ENCODE measurements at places on chromosomes 3 and 15.
A peak's percentile ranks its signal among the peaks of the same experiment; 100 is the strongest.

DNA sequence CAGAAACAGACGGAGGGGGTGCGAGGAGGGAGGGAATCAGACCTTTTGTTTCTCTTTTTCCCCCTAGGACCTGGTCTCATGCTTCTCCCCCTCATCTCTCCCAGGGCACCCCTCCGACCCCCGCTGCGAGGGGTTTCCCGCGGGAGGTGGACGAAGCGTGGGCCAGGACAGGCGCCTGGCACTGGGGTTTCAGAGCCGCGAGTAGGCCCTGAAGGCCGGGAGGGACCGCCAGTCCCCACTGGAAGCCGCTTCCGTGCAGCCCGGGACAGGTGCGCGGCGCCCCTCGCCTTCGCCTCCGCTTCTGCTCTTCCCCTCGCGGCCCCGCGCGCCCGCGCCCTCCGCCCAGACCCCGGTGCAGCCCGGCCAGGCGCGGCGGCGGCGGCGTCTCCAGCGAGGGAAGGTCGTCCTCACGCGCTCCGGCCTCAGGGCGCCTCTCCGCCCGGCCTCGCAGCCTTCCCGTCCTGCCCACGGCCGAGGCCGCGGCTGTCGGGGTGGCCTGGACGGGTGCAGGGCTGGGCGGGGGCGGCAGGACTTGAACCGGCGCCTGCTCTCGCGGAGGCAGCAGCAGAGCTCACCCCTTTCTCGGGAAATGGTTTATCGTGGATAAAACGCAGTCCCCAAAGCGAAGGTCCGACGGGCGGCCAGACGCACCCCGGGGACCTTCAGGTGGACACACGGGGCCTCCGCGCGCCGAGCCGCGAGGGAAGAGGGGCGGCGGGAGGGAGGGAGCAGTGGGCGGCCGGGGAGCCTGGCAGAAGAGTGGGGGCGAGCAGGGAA is 31.5 kb upstream of the ADAMTS17 start:
- peak; percentile 18 for DNase-seq

GRCh38 chr3:107236655-107237337 is 140.4 kb upstream of the CCDC54 start:
- no peak for DNase-seq

GRCh38 chr3:66080167-66080566 is 41.4 kb upstream of the MAGI1 start:
- no peak for DNase-seq

- DNase-seq = no peak
Observed at GRCh38 chr3:17110660-17111396, 226.1 kb downstream of the PLCL2 start.

DNA sequence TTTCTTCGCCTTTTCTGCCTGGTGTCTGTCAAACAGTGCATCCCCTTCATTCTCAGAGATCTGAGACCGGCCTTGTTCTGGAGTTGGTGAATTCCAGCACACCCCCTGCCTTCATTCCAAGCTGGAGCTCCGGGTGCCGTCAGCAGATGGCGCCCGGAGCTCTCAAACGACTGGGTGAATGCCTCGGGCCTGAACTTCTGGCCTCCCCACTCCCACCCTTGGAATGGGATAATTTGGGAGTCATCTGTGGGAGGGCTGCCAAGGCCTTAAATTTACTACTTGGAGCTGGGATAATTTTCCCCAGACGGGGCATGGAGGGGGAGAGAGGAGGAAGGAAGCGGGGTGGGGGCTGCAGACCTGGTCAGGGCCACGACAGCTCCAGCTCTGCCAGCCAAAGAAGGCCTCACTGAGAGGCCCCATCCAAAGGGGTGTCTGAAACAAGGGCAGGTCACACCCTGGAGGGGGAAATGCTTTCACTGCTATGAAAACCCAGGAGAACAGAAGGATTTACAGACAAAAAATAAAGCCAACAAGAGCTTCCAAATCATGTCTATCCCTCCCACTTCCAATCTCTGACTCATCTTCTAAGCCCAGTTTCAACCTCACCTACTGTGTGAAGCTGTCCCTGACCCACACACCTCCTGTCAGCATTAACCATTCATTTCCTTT is 187.9 kb downstream of the OPA1 start:
- DNase-seq = peak; percentile 75

DNA sequence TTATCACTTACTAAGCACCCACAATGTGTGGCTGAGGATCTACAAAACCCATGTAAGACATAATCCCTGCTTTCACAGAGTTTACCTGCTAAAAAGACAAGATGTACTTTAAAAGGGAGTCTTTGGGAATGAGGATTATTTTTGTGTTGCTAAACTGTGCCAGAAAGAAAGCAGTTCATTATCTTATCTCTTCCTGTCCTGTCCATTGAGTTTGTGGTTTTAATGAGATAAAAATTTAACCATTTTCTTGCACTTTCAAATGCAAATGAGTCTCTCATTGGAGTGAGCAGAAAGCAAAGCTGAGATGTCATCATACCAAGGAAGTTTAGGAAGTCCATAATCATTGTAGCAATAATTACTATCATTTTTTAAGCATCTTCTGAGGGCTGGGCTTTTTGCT is 231.2 kb upstream of the ADAMTS9 start:
- DNase-seq = no peak

- DNase-seq = no peak
Observed at GRCh38 chr3:27486336-27486735, 2.2 kb upstream of the SLC4A7 start.

GRCh38 chr3:2523281-2523836 is 424.7 kb downstream of the CNTN4 start:
- no peak for DNase-seq

DNA sequence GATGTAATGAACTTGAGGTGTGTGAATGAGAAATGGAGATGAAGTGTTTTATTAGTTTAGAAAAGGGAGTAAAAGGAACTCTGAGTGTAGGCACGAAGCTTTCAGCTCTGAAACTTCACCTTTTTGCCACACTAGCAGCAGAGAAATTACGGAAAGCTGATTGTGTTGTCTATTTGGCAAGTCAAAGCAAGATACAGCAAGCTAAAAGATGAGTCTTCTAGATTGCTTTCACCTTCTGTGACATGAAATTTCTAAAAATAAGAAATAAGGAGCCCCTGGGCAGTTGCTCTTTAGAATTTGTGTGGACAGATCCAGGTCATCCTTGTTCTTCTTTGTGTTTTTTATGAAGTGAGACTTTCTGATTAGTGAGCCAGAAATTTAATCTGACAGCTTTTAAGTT is 143.4 kb downstream of the FNDC3B start:
- DNase-seq = no peak

DNA sequence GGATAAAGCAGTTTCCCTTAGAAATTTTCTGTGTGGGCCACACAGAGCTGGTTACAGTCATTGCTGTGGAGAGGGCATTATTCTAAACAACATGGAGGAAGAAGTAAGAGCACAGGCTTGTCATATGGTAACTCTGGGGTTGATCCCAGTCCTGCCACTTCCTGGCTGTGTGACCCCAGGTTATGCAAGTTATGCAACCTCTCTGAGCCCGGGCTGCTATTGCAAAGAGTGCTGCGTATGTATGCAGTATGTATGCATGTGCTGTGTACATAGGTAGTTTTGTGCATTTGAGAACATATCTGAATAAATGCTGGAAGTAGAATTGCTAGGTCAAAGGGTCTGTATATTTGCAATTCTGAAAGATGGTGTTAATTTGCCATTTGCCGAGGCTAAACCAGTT is 9.2 kb downstream of the SPSB4 start:
- no peak for DNase-seq

DNA sequence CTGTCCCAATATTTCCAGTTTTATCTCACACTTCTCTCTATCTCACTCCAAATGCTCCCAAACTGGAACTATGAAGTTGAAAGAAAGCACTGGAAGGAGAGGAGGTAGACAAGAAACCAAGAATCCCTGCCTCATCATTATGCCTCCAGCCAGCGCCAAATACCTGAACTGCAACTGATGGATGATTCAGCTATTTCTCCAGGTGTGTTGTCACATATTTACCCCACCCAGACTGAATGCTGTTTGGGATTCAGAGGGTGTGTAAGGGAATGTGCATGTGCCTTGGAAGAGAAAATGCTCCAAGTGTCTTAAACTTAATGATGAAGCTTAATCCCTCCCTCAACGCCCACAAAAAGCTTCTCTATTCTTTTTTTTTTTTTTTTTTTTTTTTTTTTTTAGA is 269.5 kb upstream of the ATP11B start:
- DNase-seq = no peak

DNA sequence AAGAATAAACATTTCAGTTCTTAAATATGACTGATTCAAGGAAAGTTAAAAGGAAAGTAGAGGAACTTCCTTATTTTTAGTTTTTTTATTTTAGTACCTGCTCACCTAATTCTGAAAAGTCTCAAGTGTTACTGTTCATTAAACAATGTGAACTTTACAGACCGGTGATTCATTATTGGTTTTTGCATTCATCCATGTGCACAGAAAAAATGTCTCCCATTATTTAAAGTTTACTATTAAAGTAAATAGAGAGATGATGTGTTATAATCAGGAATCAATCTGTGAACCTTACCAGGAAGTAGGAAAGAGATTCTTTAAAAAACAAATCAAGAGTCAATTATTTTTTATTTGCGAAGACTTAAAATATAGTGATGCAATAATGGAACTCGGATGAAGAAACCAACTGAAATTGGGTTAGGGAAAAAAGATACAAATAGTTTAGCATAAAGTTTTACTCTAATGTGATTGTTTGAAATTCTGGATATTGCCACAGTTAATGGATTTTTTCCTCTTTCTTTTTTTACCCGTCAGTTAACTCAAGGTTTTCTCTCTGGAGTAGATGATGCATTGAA is 119.4 kb upstream of the SAMMSON start:
- DNase-seq = no peak

GRCh38 chr3:106728315-106729098 is 648.7 kb upstream of the CCDC54 start:
- DNase-seq = peak; percentile 80

DNA sequence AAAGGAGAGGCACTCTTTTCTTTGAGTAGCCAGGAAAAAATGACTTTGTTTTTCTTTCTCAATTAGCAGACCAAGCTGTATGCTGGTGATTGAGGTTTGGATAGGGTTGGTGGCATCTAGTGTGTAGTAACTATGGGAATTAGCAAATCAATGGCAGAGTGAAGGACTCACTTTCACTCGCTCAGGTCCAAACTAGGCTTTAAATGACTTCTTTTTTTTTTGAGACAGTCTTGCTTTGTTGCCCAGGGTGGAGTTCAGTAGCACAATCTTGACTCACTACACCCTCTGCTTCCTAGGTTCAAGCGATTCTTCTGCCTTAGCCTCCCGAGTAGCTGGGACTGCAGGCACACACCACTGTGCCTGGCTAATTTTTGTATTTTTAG is 35.9 kb downstream of the PRKCI start:
- DNase-seq = no peak

DNA sequence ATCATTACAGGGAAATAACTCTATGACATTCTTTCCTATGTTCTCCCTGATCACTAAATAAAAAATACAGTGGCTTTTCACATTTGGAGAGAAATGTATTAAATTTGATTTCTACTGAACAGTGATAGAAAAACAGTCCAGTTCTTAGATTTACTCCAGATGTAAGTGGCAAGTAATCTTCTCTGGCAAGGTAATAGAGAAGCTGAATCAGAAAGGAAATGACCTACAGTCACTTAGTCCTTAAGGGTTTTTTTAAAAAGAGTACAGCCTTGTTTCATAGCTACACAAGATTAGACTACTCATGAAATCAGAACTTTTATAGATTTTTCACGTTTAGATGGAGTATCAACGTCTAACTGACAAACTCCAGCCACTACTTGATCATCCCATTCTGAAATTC is 236.9 kb downstream of the CADPS start:
- DNase-seq = no peak

Data from ACHN (cell line).